ENCODE measurements at places on chromosomes 7 and 10. TPM values are rescaled to one million over a fixed set of nuclear protein-coding genes. Genes with fewer than 3 reads are reported as not detected.

The SRRT gene
- total RNA-seq, result 239 TPM

DNA sequence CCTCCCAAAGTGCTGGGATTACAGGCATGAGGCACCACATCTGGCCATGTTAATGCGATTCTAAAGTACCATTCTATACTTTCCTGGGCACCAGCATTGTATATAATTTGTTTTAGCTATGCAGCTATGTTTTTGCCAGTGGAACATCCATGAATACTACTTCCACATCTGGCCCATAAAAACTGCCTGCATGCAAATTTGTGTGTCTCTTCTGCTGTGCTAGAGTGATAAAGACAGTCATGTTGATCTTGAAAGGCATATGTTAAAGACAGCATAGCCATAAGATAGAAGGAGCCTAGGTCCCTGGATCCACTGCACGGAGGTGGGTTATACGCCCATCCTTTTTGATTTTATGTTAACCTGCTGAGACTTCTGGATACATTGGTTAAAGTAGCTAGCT is 52.3 kb downstream of the HACD1 start:
- no peaks in the 10 kb centered on the region for H3K4me1 ChIP-seq
- H3K27me3 ChIP-seq, result peaks cover 1% of the 10 kb centered on the region
- no peaks in the 10 kb centered on the region for H3K36me3 ChIP-seq
- no peak overlapping the region for H3K27ac ChIP-seq
- DNase-seq, result no peak
- no peak overlapping the region for H3K4me3 ChIP-seq

GRCh38 chr10:126011995-126012394 is 115.6 kb downstream of the FANK1 start:
- H3K27ac ChIP-seq, result no peak overlapping the region
- H3K4me3 ChIP-seq, result no peak overlapping the region
- H3K36me3 ChIP-seq, result no peaks in the 10 kb centered on the region
- H3K4me1 ChIP-seq, result no peaks in the 10 kb centered on the region
- no peak for DNase-seq

DNA sequence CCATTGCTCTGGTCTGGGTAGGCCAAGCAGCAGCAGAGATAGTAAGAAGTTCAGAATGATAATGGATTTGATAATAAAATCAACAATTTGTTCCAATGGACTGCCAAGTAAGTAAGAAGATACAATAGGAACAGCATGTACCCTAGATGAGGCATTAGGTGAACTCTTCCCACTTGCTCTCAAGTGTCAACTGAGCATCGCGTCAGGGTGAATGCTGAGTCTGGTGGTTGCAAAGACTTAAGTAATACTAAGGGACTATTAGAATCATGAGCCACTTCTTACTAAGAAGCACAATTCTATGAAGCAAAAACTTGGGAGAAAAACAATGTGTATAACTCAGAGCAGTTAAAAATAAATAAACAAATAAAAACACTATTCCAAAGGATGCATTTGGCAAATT is 54.5 kb downstream of the LRRN3 start:
- H3K27me3 ChIP-seq, result no peaks in the 10 kb centered on the region
- DNase-seq, result no peak
- H3K4me3 ChIP-seq, result no peak overlapping the region
- no peak overlapping the region for H3K27ac ChIP-seq
- peaks cover 7% of the 10 kb centered on the region for H3K4me1 ChIP-seq

The ZPBP gene
- 0.36 TPM for total RNA-seq

The WEE2 gene
- not detected for total RNA-seq
